ENCODE measurements at places on chromosomes 1 and 21.
A peak's percentile ranks its signal among the peaks of the same experiment; 100 is the strongest.

GRCh38 chr1:220182656-220183055 is 88.7 kb downstream of the IARS2 start:
- DNase-seq: no peak

GRCh38 chr1:76086597-76086996 is 12.1 kb downstream of the ST6GALNAC3 start:
- no peak for DNase-seq

DNA sequence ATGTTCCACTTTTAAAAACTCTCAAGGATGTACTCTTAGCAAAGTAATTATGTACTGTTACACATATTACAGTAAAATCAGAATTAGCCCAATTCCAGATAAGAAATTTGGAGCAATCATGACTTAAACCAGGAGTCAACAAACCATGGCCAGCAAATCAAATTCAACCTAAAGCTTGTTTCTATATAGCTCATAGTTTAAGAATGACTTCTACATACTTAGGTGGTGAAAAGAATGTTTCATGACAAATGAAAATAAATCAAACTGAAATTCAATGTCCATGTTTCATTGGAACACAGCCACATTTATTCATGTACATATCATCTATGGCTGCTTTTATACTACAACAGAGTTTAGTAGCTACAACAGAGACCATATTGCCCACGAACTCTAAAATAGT is 35.1 kb downstream of the FRRS1 start:
- no peak for DNase-seq

GRCh38 chr21:25979845-25980616 is 190.5 kb downstream of the APP start:
- DNase-seq: no peak

DNA sequence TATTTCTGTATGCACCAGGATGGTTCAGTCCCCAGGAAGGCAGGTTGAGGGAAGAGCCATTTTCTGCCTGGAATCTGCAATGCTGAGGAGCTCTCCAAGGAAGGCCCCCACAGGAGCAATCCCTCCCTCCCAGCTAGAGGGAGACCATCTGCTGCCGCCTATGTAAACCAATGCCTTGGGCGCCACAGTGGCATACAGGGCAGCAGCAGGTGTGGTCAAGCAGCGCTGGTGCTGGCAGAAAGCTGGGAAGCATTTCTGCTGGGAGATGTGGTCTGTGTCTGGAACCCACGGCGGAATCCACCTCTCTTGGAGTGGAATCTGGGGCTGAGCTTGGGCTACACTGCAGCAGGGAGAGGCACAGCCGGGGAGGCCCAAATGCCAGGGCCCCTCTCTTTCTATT is 283.3 kb downstream of the RRAGC start:
- no peak for DNase-seq

DNA sequence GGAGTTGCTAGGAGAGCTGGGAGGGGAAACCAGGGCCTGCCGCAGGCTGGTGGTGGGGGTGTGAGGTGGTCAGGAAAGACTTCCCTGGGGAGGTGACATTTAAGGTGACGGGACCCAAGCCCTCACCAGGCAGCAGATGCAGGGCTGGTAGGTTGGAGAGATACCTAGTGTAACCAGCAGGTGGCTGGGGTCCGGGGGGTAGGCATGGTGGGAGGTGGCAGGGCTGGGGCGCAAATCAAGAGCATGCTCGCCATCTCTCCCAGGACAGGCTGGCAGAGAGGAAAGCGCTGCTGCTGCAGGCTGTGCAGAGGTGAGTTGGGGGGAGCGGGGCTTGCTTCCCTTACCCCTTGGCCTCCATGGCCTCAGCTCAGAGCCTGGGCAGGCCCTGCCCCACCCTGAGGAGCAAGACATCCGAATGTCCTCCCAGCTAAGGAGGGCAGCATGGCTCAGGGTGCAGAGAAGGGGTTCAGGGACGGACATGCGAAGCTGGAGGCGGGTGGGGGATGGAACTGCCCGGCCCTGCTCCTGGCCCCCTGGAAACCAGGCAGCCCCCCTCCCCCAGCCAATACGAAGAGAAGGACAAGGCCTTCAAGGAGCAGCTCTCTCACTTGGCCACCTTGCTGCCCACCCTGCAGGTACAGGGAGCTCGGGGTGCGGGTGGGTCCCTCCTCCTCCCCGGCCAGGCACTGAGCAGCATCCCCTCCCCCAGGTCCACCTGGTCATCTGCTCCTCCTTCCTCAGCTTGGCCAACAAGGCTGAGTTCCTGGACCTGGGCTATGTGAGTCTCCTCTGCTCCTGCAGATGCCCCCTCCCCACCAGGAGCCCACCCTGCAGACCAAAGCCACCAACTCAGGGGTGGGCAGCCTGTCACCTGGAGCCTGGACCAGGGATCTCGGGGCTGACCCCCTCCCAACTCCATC is 4.0 kb downstream of the RNF207 start:
- no peak for DNase-seq

- DNase-seq: no peak
Measured at GRCh38 chr1:206714331-206715058, 29.8 kb downstream of the MAPKAPK2 start.

GRCh38 chr1:38098101-38098847 is 51.7 kb upstream of the POU3F1 start:
- DNase-seq: no peak

- DNase-seq: no peak
Measured at GRCh38 chr1:219585837-219586455, 27.0 kb downstream of the ZC3H11B start.

DNA sequence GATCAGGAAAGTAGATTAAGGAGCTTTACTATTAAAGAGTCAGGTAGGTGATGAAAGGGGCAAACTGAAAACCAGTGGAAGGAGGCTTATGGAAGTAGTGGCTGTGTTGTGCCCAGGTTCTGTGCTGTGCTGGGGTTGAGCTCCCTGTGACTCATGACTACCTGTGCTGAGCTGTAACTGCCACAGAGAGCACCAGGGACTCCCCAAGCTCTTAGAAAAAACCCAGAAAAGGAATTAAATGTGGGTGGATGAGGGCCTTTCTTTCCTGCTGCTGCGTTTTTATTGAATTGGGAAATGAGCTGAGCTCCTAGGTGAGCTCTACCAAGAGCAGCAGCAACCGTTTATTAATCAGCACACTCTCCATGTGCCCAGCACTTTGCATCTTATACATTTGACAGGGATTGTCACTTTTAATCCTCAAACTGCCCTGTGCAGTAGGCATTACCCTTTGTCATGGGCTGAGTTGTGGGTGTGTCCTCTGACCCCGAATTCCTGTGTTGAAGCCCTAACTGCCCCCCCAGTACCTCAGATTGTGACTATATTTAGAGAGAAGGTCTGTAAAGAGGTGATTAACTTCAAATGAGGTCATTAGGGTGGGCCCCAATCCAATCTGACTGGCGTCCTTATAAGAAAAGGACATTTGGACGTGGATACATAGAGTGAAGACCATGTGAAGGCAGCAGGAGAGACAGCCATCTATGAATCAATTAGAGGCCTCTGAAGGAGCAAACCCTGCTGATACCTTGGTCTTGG is 65.4 kb downstream of the AK4 start:
- DNase-seq: peak; percentile 51

- DNase-seq: peak; percentile 4
Measured at GRCh38 chr1:58290685-58291372, 255.7 kb downstream of the OMA1 start.

- peak; percentile 94 for DNase-seq
Measured at GRCh38 chr1:246425139-246425794, 81.8 kb downstream of the SMYD3 start.

DNA sequence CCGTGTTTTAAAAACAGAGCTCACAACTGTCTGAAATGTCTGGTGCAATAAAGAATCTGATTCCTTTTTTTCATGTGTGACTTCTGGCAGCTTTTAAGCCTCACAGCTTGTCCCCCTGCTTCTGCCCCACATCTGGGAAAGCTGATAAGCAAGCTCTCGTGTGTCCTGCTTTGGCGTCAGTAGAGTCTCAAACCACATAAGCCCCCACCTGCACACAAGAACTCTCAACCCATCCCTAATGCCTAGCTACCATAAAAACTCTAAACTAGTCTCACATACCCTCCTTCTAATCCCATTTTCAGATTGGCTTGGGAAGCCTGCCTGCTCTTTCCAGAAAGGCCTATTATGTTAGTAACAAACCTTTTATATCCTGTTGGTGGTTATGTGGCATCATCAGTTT is 94.6 kb upstream of the DAB1 start:
- peak; percentile 3 for DNase-seq

- no peak for DNase-seq
Measured at GRCh38 chr1:165753934-165754333, 14.7 kb downstream of the TMCO1 start.

- DNase-seq: no peak
Measured at GRCh38 chr1:112033439-112034120, 44.1 kb upstream of the KCND3 start.

GRCh38 chr1:91406773-91407389 is 2.2 kb upstream of the HFM1 start:
- peak; percentile 17 for DNase-seq

DNA sequence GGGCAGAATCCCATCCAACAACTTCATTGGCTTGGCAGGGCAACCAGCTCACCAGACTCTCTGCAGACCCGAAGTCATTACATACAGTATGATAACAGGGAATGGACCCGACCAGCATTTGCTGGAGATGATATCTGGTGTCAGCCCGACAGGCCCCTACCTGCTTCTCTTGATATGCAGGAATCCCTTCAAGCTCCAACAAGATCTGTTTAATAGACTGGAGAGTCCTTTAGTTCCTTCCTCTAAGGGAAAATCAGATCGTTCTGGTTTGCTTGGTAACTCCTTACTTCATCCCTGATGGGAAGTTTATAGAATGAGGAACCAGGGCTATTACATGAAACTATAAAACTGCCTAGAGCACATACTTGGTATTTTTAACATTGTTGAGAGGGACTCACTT is 61.2 kb downstream of the EDARADD start:
- no peak for DNase-seq

GRCh38 chr1:56516539-56517252 is 62.7 kb downstream of the PLPP3 start:
- DNase-seq: peak; percentile 2

DNA sequence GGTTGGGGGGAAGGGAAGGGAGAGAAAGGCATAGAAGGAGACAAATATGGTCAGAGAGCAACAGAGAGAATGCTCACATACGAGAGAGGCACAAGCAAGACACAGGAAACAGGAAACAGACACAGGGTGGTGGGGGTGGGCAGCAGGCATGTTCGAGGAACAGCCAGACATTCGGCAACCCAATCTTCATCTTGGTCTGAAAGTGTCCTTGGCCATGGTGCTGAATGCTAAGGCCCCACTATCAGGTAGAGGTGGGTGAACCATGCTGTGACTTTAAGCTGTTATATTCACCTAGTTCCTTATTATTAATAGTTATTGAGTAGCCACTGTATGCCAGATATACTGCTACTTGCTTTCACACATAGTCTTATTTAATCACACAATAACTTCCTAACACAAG is 109.2 kb downstream of the DDX20 start:
- DNase-seq: no peak

DNA sequence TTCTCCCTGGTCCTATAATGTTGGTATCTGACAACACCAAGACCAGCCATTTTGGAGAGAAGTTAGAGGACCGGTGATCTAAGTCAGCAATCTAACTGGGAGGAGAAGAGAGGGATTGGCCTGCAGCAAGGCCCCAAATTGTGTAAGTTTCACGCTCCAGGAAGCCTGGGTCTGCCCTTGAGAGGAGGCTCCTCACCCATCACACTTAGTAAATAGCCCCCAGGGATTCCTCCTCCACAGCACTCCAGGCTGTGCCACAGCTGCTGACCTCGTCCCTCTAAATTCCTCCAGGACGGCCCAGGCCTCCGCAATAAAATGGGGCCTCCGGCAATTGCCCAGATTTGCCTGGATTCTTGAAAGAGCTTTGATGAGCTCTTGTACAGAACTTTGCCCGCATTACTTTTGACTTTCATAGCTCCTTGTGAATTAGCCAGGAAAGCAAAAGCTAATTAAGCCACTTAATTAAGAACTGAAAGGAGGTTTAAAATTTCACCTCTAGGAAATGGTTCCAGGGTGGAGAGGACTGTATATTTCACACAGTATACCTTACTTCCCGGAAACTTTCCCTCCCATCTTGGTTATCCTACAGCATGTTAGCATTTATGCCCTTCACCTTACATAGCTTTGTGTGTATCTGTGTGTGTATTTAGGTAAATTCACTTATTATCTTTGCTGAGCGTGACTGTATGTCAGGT is 90.5 kb downstream of the LAMC2 start:
- DNase-seq: no peak

GRCh38 chr1:77048615-77049005 is 170.6 kb downstream of the PIGK start:
- no peak for DNase-seq

GRCh38 chr1:156106624-156107488 is 7.7 kb upstream of the LMNA start:
- DNase-seq: peak; percentile 64

GRCh38 chr1:211497489-211498045 is 5.6 kb upstream of the RD3 start:
- DNase-seq: no peak

DNA sequence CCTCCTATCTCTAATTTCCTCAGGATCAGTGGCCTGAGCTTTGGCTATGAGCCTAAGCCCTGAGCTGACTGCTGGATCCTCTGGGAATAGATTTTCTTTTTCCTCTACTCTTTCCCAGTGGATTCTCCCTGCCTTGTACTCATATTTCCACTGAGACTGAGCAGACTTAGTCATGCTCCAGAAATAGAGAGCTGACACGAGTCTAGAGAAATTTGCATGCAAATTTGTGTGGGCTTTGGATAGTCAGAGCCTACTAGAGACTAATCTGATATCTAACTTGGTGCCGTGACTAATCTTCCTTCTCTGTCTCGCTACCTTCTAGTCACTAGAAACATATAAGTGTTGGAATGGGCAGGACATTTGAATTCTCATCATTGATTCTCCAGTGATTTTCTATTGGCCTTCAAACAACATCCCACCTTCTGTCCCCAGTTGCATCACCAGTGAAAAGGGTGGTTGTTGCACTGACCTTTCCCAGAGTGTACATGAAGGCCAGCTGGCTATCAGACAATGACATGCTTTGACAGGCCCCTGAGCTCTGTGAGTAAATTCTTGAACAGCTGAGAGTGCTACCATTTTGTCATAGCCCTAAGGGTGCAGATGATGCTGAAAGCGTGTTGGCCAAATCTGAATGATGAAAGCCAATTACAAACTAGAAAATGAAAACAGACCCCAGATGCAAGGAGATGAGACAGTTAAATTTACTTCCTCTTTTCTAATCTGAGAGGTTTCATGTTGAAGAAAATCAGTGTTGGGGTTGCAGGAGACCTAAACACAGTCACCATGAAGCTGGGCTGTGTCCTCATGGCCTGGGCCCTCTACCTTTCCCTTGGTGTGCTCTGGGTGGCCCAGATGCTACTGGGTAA is at the start of gene FCRLA:
Gene FCRLA (plus strand): TSS at position 748 of the 866 bp plus-strand sequence. CDS start 36 bp downstream, at position 784.
- DNase-seq: no peak
